ENCODE measurements at places on chromosomes 4 and X. TPM values are rescaled to one million over a fixed set of nuclear protein-coding genes. Genes with fewer than 3 reads are reported as not detected.

DNA sequence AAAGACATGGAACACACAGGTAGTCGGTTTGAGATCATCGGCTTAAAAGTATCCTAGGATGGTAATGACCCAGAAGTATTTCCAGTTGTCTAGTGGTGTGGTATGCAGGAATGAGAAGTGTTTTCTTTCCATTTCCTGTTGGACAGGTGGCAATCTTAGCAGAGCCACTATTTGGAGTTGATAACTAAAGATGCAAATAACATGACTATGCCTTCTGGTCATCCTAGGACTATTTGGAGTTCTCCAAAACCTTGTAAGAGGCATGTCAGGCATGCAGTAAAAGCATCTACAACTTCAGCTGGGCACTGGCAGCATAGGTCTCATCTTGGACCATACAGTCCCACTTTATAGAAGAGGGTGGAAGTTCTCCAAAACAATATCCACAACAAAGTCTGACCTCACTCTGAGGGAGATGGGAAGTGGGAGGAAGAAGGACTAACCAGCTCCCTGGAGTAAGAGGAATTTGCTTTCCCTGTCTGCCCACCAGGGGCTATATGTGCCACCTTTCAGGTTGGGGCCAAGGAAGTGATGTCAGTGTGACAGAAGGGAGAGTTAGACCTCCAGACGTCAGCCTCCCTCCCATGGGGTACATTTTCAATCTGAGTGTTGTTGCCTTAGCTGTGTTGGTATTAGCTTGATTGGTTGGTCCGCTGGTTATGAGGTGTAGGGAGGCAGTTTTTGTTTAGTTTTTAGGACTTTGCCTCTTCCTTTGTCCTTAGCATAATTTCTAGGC lies 101.2 kb upstream of the MYOZ2 start:
- no peaks in the 10 kb centered on the region for H3K27me3 ChIP-seq
- no peak overlapping the region for H3K4me3 ChIP-seq

- no peaks in the 10 kb centered on the region for H3K27me3 ChIP-seq
- no peak for DNase-seq
Measured at GRCh38 chr4:128130621-128131020, 69.5 kb downstream of the LARP1B start.

GRCh38 chr4:95167805-95168204 lies 381.0 kb downstream of the UNC5C start:
- H3K4me3 ChIP-seq: no peak overlapping the region
- no peaks in the 10 kb centered on the region for H3K36me3 ChIP-seq
- no peak overlapping the region for H3K27ac ChIP-seq

- no peaks in the 10 kb centered on the region for H3K4me1 ChIP-seq
- no peak overlapping the region for H3K27ac ChIP-seq
- no peak for DNase-seq
- no peak overlapping the region for H3K4me3 ChIP-seq
- H3K27me3 ChIP-seq: no peaks in the 10 kb centered on the region
Measured at GRCh38 chrX:9447906-9448305, 17.0 kb upstream of the TBL1X start.

PDLIM3 gene
- not detected for total RNA-seq

GRCh38 chr4:84378356-84378755 lies 120.7 kb downstream of the NKX6-1 start:
- DNase-seq: no peak
- H3K4me1 ChIP-seq: no peaks in the 10 kb centered on the region
- no peak overlapping the region for H3K4me3 ChIP-seq
- H3K36me3 ChIP-seq: no peaks in the 10 kb centered on the region
- no peak overlapping the region for H3K27ac ChIP-seq
- no peaks in the 10 kb centered on the region for H3K27me3 ChIP-seq

DNA sequence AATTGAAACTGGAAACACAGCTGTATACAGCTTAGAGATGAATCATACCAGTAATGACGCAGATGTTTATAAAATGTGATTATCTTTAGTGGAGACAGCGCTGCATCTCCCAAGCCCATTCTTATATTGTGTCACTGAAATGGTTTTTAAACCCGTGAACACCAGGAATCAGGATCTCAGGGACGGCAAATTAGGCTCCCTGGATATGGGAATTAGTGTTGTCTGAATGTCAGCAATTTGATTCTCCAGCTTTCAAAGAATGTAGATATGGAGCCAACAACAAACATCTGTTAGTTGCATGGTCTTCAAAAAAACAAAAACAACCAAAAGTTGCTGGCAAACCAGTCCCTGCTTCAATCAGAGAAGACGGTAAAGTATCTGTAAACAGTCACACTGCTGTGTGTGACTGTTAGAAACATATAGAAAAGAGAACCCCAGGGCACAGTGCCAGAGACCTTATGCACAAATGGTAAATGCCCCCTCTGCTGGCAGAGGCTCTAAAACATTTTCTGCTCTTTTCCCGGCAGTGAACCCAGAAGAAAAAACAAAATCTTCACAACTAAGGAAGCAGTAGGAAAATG lies 351.9 kb upstream of the FTHL17 start:
- no peaks in the 10 kb centered on the region for H3K4me1 ChIP-seq
- H3K27ac ChIP-seq: no peak overlapping the region
- no peak for DNase-seq
- H3K27me3 ChIP-seq: no peaks in the 10 kb centered on the region
- no peaks in the 10 kb centered on the region for H3K36me3 ChIP-seq

RBMXL3 gene
- total RNA-seq: not detected

DNA sequence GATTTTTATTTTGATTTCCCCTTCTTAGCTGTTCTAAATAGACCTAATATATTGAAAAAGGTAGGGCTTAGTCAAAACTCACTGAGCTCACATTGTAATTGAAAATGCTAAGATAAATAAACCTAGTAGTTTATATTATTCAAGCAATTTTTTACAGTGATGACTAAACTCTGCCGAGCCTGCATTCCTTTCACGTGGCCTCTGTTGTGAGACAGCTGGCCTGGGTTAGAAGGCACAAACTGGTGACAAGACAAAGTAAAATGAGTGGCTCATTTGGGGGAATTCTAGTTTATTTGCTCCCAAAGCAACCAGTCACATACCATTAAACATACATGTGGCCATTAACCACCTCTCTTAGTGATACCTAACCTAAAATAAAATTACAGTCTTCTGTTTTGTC lies 169.4 kb upstream of the TEX13C start:
- H3K27me3 ChIP-seq: no peaks in the 10 kb centered on the region
- H3K27ac ChIP-seq: no peak overlapping the region
- no peak overlapping the region for H3K4me3 ChIP-seq
- no peaks in the 10 kb centered on the region for H3K4me1 ChIP-seq
- no peak for DNase-seq

GRCh38 chrX:13533726-13534125 lies 35.7 kb upstream of the EGFL6 start:
- no peaks in the 10 kb centered on the region for H3K36me3 ChIP-seq
- DNase-seq: no peak

GRCh38 chr4:55032788-55033187 lies 92.6 kb downstream of the KDR start:
- H3K4me3 ChIP-seq: no peak overlapping the region
- H3K27ac ChIP-seq: no peak overlapping the region
- DNase-seq: no peak
- H3K4me1 ChIP-seq: no peaks in the 10 kb centered on the region

DNA sequence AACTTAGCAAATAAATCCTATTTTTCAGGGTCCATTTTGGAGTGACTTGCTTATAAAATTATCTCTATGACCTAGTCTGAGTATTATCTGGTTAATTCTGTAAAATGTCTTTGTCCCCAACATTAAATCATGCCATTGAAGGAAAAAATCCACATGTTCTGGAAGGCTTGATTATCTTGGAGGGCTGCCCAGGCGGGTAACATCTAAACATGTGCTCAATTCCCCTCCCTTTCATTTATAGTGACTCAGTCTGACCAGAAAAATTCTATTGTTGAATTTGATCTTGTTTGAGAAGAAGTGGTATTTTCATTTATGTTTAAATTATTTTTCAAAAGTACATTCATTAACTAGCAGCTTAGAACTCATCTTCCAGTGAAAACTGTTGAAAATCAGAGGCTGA lies 55.4 kb upstream of the SLC10A7 start:
- H3K27ac ChIP-seq: no peak overlapping the region
- DNase-seq: no peak
- H3K4me3 ChIP-seq: no peak overlapping the region
- no peaks in the 10 kb centered on the region for H3K36me3 ChIP-seq
- no peaks in the 10 kb centered on the region for H3K4me1 ChIP-seq

DNA sequence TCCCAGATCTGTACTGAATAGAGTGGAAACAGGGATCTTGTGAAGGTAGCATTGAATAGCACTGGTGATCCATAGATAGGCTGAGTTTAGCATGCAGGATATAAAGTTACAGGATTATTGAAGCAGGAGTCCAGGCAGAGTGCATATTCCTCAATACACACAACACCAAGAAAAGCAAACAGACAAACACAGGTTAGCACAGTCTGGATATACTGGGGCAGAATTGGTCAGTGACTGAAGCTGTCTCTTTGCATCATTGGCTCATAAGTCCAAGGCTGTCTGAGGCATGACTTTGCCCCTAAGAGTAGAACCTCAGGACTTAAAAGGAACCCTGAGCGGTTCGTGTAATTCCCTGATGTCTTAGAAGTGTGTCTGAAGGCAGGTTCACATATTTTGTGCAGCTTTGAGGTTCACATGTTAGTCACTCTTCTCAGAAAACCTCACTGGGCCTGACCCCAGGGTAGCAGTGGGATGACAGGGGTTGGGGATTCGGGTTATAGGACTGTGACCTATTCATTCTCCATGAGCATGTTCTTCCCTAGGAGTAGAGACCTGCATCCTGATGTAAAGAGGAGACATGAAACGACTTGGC lies 134.6 kb downstream of the AASDH start:
- no peaks in the 10 kb centered on the region for H3K36me3 ChIP-seq
- H3K4me3 ChIP-seq: no peak overlapping the region
- no peaks in the 10 kb centered on the region for H3K4me1 ChIP-seq
- no peak overlapping the region for H3K27ac ChIP-seq
- peaks cover 6% of the 10 kb centered on the region for H3K27me3 ChIP-seq
- no peak for DNase-seq

TEX11 gene
- total RNA-seq: not detected

- no peaks in the 10 kb centered on the region for H3K36me3 ChIP-seq
- no peak overlapping the region for H3K4me3 ChIP-seq
- H3K27me3 ChIP-seq: no peaks in the 10 kb centered on the region
- no peak for DNase-seq
Measured at GRCh38 chrX:142251202-142251601, 46.1 kb upstream of the MAGEC2 start.

GRCh38 chr4:45576275-45576674 lies 547.6 kb downstream of the GABRG1 start:
- no peaks in the 10 kb centered on the region for H3K27me3 ChIP-seq
- H3K4me1 ChIP-seq: no peaks in the 10 kb centered on the region
- H3K4me3 ChIP-seq: no peak overlapping the region
- DNase-seq: no peak
- H3K36me3 ChIP-seq: no peaks in the 10 kb centered on the region

TLR3 gene
- total RNA-seq: 2.2 TPM

DNA sequence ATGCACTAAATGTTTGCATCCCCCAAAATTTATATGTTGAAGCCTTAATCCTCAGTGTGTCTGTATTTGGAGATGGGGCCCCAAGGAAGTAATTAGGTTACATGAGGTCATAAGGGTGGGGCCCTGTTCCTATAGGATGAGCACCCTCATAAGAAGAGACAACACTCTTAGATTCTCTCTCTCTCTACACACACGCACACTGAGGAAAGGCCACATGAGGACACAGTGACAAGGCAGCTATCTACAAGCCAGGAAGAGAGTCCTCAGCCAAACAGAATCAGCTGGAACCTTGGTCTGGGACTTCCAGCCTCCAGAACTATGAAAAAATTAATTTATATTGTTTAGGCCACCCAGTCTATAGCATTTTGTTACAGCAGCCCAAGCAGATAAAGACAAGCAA lies 69.3 kb upstream of the NOCT start:
- H3K27me3 ChIP-seq: no peaks in the 10 kb centered on the region
- H3K4me3 ChIP-seq: no peak overlapping the region
- no peaks in the 10 kb centered on the region for H3K4me1 ChIP-seq
- no peak for DNase-seq
- no peaks in the 10 kb centered on the region for H3K36me3 ChIP-seq
- H3K27ac ChIP-seq: no peak overlapping the region

CLNK gene
- 0.29 TPM for total RNA-seq

DNA sequence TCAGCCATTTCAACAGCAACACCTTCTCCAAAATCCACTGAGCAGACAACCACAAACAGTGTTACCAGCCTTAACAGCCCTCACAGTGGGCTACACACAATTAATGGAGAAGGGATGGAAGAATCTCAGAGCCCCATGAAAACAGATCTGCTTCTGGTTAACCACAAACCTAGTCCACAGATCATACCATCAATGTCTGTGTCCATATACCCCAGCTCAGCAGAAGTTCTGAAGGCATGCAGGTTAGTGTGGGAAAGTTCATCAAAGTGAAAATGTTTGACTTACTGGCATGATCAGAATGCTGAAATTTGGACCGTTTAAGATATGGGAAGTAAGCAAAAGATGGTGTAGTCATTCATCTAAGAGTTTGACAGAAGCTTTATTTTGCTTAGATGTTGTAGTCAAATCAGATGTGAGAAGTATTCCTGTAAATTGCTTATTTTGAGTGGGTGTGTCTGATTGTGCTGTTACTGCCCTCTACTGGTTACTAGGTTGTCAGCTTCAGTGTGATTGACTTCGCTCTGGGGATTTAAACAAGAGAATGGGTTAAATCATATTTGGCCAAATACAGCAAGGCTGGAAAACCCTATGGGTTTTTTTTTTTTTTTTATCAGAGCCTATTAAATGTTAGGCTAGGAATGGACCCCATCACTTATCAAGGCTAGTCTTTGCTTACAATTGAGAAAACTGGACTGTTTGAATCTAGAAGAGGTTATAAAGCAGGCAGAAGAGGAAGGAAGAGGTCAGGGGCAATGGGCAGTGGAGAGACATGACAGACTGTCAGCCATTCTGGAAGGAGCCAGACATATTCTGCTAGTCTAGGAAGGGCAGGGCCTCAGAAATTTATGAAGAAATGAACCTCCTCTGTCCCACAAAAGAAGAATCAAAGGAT lies 130.3 kb downstream of the DIPK2B start:
- H3K36me3 ChIP-seq: peaks cover 10% of the 10 kb centered on the region
- H3K27me3 ChIP-seq: no peaks in the 10 kb centered on the region
- DNase-seq: peak; percentile 38
- H3K4me1 ChIP-seq: peaks cover 28% of the 10 kb centered on the region
- no peak overlapping the region for H3K27ac ChIP-seq

SHROOM2 gene
- not detected for total RNA-seq

- H3K27me3 ChIP-seq: no peaks in the 10 kb centered on the region
- no peaks in the 10 kb centered on the region for H3K4me1 ChIP-seq
- H3K27ac ChIP-seq: no peak overlapping the region
- H3K36me3 ChIP-seq: no peaks in the 10 kb centered on the region
- DNase-seq: no peak
Measured at GRCh38 chr4:25297528-25298242, 14.9 kb upstream of the ZCCHC4 start.

Data from CD4-positive, alpha-beta memory T cell (primary cell).